ENCODE measurements at places on chromosomes 12 and 14.

DNA sequence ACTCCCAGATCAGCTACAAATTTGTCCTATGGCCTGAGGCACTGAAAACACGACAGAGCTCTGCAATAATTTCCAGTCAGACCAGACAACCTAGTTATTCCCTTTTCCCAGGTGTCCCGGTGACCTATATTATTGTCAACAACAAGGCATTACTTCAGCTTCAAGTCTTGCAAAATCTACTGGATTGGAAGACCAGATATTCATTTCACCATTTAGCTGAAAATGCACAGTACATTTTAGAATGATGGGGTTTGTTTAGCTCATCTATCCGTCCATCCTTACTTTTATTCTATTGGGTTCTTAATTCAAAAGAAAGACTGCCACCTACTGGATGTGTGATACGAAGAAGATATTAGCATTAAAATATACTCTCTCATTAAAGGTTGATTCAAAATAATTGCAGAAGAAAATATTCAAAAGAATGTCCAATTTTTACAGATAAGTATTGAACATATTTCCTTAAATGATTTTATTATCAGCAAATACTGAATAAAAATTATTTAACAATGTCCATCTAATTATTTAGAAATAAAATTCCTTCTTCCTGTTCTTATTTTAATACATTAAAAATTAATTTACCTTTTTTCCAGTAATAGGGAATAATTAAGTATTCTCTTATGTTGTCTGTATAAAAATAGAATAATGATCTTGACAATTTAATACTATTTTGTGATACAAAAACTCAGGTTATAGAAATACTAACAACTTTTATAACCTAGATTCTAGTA lies 244.9 kb upstream of the LRIG3 start:
- DNase-seq, result no peak

GRCh38 chr14:42001431-42001830 lies 394.8 kb downstream of the LRFN5 start:
- DNase-seq, result no peak

GRCh38 chr12:95322326-95322725 lies 104.7 kb downstream of the VEZT start:
- no peak for DNase-seq

DNA sequence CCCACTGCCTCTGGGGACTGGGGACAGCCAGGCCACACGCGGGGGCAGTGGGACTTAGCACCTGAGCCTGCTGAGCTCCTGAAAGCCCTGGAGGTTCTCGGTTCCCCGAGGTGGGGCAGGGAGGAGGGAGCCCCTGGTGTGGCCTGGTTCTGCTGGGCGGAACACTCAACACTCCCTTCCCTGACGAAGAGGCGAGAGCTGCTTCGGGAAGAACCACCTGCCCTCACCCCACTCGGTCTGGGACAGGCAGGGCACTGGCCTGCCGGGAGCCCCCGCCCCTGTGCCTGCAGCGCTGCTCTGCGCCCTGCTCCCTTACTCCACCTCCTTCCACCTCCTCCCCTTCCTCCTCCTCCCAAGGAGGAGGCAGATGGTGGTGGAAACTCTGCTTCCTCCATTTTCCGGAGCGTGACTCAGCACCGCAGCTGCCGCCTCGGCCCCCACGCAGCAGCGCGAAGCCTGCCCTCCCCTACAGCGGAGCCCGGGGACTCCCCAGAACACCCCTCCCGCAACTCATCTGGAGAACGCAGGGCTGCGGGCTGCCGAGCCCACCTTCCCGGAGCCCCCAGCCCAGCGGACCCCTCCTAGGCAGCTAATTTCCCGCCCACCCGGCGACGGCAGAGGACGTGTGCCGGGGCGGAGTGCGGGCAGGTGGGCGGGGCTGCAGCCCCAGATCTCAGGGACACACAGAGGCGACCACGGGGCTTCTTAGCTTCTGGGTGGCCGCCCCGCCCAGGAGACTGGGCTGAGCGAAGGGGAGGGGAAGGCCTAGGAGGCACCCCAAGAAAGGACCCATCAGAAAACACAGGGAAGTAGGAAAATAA lies 11.7 kb upstream of the INF2 start:
- DNase-seq, result peak; percentile 82

- no peak for DNase-seq
These were observed 52.0 kb downstream of the NOS1 start for GRCh38 chr12:117309276-117309925.

DNA sequence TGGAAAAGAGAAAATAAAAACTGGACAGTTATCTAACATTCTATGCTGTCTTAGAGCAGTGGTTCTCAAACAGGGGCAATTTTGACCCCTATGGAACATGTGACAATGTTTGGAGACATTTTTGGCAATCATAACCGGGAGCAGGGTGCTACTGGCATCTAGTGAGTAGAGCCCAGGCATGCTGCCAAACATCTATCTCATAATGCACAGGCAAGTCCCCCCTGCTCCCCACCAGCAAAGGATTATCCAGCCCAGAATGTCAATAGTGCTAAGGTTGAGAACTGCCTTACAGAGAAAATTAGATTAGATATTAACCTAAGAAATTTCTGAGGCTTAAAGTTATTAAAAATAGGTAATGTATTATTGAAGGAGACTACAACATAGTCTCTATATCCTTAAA lies 22.9 kb upstream of the CATSPERB start:
- DNase-seq, result no peak

GRCh38 chr12:6383572-6384498 lies at the start of gene LTBR:
Gene LTBR, plus strand, starts transcription at chr12:6384162. Its CDS starts 197 bp downstream, at chr12:6384359.
- no peak for DNase-seq

All from stimulated activated CD4-positive, alpha-beta T cell treated with anti-CD3 and anti-CD28 coated beads, Interleukin-2, amount 100 ng/mL, for 24 hours (primary cell).